ENCODE measurements at places on chromosomes 1 and 21. TPM values are rescaled to one million over a fixed set of nuclear protein-coding genes. Genes with fewer than 3 reads are reported as not detected.

GRCh38 chr1:17922833-17923232 is 167.7 kb downstream of the ACTL8 start:
- no peaks in the 10 kb centered on the region for H3K27me3 ChIP-seq
- H3K4me1 ChIP-seq, result no peaks in the 10 kb centered on the region
- DNase-seq, result no peak

DNA sequence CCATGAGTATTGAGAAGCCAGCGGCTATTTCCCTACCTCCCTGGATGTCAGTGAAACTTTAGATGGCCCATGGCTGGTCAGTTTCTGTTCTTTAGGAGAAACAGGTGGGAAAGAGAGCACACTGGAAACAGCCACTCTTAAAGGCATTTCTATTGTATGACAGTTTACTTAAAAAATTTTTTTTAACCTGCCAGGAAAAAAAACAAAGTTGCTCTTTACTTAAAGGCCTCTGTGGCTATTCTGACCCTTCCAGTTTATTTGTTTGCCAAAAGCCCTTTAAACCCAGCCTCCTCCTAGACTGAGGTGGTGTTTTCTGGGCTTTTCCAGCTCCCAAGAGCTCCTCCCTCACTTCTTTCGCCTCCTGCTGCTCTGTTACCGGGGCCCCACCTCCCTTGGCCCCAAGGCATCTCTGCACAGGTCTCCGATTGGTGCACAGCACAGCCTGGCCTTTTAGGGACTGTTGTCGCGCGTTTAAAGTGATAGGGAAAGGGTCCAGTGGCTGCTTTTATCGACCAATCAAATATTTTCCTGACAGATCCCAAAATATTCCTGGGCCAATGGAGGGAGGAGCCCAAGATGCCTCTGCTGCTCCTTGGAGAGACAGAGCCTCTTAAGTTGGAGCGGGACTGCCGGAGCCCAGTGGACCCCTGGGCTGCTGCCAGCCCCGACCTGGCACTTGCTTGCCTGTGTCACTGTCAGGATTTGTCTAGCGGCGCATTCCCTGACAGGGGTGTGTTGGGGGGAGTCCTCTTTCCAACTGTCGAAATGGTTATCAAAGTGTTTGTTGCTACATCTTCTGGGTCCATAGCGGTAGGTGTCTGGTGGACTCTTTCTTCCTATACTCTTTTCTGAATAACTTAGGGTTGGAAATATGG is at the start of gene SH3BGR:
SH3BGR (plus strand) TSS at position 639 of the 875 bp plus-strand sequence; CDS start at position 766, 127 bp downstream.
- H3K36me3 ChIP-seq, result no peaks in the 10 kb centered on the region

- H3K27me3 ChIP-seq, result no peaks in the 10 kb centered on the region
- H3K27ac ChIP-seq, result no peak overlapping the region
- H3K4me1 ChIP-seq, result peaks cover 7% of the 10 kb centered on the region
- no peak overlapping the region for H3K4me3 ChIP-seq
- no peak for DNase-seq
Observed at GRCh38 chr1:112793631-112794565, 78.8 kb upstream of the PPM1J start.

SLC44A3 gene
- not detected for total RNA-seq

- H3K4me3 ChIP-seq, result no peak overlapping the region
- no peaks in the 10 kb centered on the region for H3K36me3 ChIP-seq
- no peaks in the 10 kb centered on the region for H3K4me1 ChIP-seq
- no peaks in the 10 kb centered on the region for H3K27me3 ChIP-seq
- H3K27ac ChIP-seq, result no peak overlapping the region
- DNase-seq, result no peak
Observed at GRCh38 chr1:33714421-33714820, 149.5 kb upstream of the HMGB4 start.

DNA sequence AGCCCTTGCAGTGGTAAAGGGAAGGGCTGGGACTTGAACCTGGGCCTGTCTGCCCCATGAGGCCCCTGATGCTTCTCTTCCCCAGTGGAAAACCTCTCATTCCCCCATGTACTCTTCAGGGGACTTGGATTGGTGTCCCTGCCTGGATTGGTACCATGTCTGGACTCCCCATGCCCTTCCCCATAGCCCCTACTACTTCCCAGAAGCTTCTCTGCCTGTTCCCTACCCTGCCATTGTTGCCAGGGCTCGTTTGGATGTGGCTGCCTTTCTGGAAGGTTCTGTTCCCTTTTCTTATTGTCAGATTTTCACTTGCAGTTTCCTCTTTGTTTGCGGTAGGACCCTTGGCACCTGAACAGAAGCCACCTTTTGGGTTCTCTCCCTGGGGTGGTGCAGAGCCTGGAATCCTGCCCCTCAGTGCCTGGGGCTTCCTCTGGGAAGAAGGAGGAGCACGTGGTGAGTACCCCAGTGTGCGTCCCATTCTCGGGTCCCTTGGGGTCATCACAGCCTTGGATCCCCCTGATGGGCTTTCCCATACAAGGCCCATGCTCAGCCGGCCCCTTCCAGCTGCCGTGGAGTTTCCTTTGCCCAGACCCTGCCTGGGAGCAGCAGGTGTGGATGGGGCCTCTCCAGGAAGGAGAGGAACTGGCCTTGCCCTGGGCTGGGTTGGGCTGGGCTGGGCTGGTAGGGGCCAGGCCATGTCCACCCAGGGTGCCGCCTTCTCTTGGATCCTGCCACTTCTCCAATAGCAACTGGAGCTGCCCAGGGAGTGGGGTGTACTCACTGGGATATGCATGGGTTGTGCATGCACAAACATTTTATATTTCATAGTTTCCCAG is 281.1 kb downstream of the PTPRU start:
- no peak overlapping the region for H3K27ac ChIP-seq
- peaks cover 9% of the 10 kb centered on the region for H3K27me3 ChIP-seq
- H3K4me3 ChIP-seq, result no peak overlapping the region
- DNase-seq, result no peak

CELSR2 gene
- 4.1 TPM for total RNA-seq

GPR25 gene
- total RNA-seq, result not detected

HRNR gene
- total RNA-seq, result not detected

DNA sequence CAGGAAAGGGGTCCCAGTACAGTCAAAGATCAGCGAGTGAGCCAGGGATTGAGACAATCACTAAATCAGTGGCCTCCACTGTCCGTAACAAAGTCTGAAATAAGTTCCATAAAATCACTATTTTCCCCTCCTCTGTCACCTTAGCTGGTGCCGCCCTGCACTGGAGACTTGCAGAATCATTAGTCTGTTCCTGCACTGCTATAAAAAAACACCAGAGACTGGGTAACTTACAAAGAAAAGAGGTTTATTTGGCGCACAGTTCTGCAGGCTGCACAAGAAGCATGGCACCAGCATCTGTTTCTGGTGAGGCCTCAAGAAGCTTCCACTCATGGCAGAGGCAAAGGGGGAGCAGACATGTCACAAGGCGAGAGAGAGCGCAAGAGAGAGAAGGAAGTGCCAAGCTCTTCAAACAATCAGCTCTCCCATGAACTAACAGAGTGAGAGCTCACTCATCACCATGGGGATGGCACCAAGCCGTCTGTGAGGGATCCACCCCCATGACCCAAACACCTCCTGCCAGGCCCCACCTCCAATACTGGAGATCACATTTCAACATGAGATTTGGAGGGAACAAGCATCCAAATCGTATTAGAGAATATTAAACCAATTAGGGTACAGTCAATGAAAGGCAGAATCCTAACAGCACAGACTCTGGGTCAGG is 129.8 kb upstream of the TIAM1 start:
- H3K27ac ChIP-seq, result no peak overlapping the region
- H3K36me3 ChIP-seq, result peaks cover 2% of the 10 kb centered on the region
- no peak for DNase-seq
- no peaks in the 10 kb centered on the region for H3K4me1 ChIP-seq

LHX8 gene
- not detected for total RNA-seq

GRCh38 chr1:208107425-208108212 is 136.6 kb downstream of the PLXNA2 start:
- H3K4me1 ChIP-seq, result no peaks in the 10 kb centered on the region
- peaks cover 13% of the 10 kb centered on the region for H3K27me3 ChIP-seq
- no peak overlapping the region for H3K27ac ChIP-seq
- no peak for DNase-seq
- no peaks in the 10 kb centered on the region for H3K36me3 ChIP-seq

DNA sequence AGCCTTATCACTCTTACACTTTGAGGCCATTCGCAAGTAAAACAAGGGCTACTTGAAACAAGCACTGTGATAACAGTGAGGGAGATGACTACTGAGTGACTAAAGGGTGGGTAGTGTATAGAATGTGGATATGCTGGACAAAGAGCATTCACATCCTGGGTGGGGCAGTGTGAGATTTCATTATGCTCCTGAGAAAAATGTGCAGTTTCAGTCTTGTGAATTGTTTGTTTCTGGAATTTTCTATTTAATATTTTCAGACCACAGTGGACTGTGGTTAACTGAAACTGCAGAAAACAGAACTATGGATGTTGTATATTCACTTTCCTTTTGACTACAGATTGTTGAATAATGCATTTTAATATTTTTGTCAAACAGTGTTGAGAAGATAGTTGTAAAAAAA is 25.1 kb upstream of the B3GALT2 start:
- no peak overlapping the region for H3K27ac ChIP-seq
- peaks cover 56% of the 10 kb centered on the region for H3K36me3 ChIP-seq
- peaks cover 29% of the 10 kb centered on the region for H3K4me1 ChIP-seq
- DNase-seq, result no peak

GRCh38 chr1:164320790-164321731 is 237.9 kb upstream of the PBX1 start:
- H3K4me1 ChIP-seq, result no peaks in the 10 kb centered on the region
- DNase-seq, result no peak
- H3K4me3 ChIP-seq, result no peak overlapping the region
- no peaks in the 10 kb centered on the region for H3K36me3 ChIP-seq
- no peak overlapping the region for H3K27ac ChIP-seq

MYOG gene
- total RNA-seq, result not detected

STPG1 gene
- 5.1 TPM for total RNA-seq

DNA sequence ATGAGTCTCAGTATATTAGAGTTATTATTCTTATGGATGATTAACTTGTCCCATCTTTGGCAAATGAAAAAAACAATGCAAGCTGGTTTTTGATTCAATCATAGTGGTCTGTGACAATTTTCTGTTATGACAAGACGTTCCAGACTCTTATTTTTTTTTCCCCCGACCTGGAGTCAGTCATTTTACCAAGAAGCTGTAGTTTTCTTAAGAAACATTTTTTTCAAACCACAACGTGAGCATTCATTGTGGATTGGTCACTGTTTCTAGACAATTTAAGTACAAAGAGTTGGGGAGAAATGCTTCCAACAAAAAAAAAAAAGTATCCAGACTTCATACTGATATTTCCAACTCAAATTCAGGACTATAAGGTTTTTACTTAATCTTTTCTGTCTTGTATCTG is 8.0 kb upstream of the ANGPTL3 start:
- H3K27ac ChIP-seq, result no peak overlapping the region
- no peak overlapping the region for H3K4me3 ChIP-seq
- peaks cover 2% of the 10 kb centered on the region for H3K27me3 ChIP-seq
- no peaks in the 10 kb centered on the region for H3K4me1 ChIP-seq
- no peak for DNase-seq

GRCh38 chr1:172112576-172112975 is 271.3 kb downstream of the DNM3 start:
- peaks cover 8% of the 10 kb centered on the region for H3K27me3 ChIP-seq
- H3K4me3 ChIP-seq, result no peak overlapping the region
- H3K36me3 ChIP-seq, result no peaks in the 10 kb centered on the region
- DNase-seq, result no peak

- no peaks in the 10 kb centered on the region for H3K36me3 ChIP-seq
- H3K4me1 ChIP-seq, result peaks cover 8% of the 10 kb centered on the region
- H3K27me3 ChIP-seq, result peaks cover 6% of the 10 kb centered on the region
- DNase-seq, result no peak
- H3K27ac ChIP-seq, result no peak overlapping the region
Observed at GRCh38 chr1:6914706-6915105, 129.5 kb downstream of the CAMTA1 start.

TARDBP gene
- 197 TPM for total RNA-seq

- peaks cover 10% of the 10 kb centered on the region for H3K36me3 ChIP-seq
- no peak overlapping the region for H3K27ac ChIP-seq
- peaks cover 14% of the 10 kb centered on the region for H3K4me1 ChIP-seq
- no peak overlapping the region for H3K4me3 ChIP-seq
- no peak for DNase-seq
Observed at GRCh38 chr1:174812016-174812415, 187.7 kb upstream of the CACYBP start.

DNA sequence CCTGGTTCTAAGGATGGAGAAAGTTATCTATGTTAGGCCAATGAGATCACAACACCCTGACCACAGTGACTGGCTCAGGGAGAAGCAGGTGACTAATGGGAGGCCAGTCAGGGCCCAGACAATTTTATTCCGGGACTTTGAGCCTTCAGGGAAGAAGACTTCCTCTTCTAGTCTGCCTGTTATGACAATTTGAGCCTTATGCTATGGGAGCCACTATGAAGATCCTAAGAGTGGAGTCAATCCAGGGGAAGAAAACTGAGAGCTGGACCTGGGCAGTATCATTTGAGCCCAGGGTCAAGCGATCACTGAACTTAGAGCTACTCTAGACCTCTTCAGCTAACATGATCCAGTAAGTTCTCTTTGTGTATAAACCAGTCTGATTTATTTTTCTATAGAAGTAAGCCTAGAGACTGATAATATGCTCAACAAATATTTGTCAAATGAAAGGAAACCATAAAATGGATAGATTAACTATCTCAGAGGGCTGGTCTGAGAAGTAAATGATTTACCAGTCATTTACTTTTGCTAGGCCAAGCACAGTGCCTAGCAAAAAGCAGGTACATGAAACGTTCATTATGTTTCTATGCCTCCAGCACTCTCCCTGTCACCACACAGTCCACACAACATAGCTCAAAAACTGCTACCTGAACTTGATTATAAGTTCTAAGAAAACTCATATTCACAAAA is 4.2 kb upstream of the C1orf141 start:
- no peak overlapping the region for H3K27ac ChIP-seq
- DNase-seq, result no peak
- H3K27me3 ChIP-seq, result no peaks in the 10 kb centered on the region
- no peak overlapping the region for H3K4me3 ChIP-seq
- no peaks in the 10 kb centered on the region for H3K36me3 ChIP-seq
- H3K4me1 ChIP-seq, result peaks cover 27% of the 10 kb centered on the region

DNA sequence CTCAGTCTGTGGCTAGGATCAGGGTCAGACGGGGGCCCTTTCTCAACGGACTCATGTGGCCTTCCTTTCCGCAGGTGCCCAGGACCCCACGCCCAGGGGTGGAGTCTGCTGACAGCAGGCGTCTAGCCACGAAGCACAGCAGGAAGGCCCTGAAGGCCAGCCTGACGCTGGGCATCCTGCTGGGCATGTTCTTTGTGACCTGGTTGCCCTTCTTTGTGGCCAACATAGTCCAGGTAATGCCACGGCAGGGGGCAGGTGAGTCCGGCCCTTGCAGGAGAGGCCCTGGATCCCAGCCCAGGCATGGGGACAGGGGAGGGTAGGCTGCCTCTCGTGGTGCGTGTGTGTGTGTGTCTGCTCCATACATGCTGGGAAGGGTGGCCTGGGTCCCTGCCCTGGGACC is 13.8 kb downstream of the HTR6 start:
- no peak overlapping the region for H3K27ac ChIP-seq
- no peaks in the 10 kb centered on the region for H3K4me1 ChIP-seq
- H3K27me3 ChIP-seq, result peaks cover 2% of the 10 kb centered on the region
- H3K4me3 ChIP-seq, result no peak overlapping the region
- H3K36me3 ChIP-seq, result no peaks in the 10 kb centered on the region
- DNase-seq, result no peak

- H3K4me1 ChIP-seq, result no peaks in the 10 kb centered on the region
- DNase-seq, result no peak
- H3K27me3 ChIP-seq, result peaks cover 22% of the 10 kb centered on the region
- no peak overlapping the region for H3K4me3 ChIP-seq
- H3K27ac ChIP-seq, result no peak overlapping the region
Observed at GRCh38 chr1:165551469-165551868, 7.7 kb downstream of the LRRC52 start.

All from activated T-helper 1 cell treated with anti-CD3 and anti-CD28 coated beads, Interleukin-12 subunit alpha, Interleukin-12 subunit beta, Interleukin-2, Interleukin-4 antibody, amounts not matched to agents 30 ng/mL and 10 ng/mL and 1 ng/mL, durations not matched to agents 14 hours and 24 hours and 36 hours (primary cell).